Keratinocyte (primary cell): ENCODE measurements at places on chromosomes 4 and X. TPM values are rescaled to one million over a fixed set of nuclear protein-coding genes. Genes with fewer than 3 reads are reported as not detected.

NWD2 gene
- 0.03 to 0.31 TPM (median 0.10 TPM) in 3 replicates for polyA plus RNA-seq

NEUROG2 gene
- not detected in 3 replicates for polyA plus RNA-seq

XAGE1A gene
- polyA plus RNA-seq = not detected in 3 replicates

TRIML2 gene
- polyA plus RNA-seq = 46.9 to 52.5 TPM (median 50.5 TPM) in 3 replicates

DCK gene
- 4.4 to 11.3 TPM (median 7.2 TPM) in 3 replicates for polyA plus RNA-seq

DCTD gene
- polyA plus RNA-seq = 66.6 to 121 TPM (median 119 TPM) in 3 replicates

SCML2 gene
- polyA plus RNA-seq = 0.55 to 1.1 TPM (median 0.64 TPM) in 3 replicates

NPNT gene
- 0.19 to 0.76 TPM (median 0.46 TPM) in 3 replicates for polyA plus RNA-seq

DNA sequence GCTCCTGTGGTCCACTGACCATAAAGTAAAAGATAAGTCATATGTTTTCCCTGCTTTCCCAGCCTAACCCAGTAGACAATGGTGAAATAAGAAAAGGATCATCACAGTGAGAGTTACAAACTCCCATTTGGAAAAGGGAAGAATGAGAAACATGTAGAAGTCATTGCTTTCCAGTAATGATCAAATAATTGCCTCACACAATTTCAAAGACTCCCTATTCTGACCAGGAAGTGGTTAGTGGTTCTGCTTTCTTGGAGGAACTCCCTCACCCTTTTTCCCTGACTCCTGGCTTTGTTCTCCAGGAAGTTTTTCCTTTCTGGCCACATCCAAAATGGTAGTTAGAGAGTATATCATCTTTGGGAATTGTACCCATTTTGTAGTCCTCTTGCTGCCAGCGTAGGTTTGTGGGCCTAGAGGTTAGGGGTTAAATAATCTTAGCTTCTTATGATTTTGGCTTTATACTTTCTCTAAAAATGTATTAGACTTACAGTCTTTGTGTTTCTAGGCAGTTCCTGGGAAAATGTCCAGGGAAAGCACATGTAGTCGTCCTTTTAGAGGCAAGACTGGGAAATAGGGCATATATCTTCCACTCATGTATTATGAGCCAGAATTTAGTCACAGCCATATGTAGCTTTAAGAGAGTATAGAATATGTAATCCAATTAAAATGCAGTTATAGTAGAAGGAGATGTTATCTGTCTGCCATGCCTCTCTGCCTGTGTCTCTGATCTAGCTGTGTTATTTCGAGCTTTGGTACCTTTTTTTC, 10.5 kb downstream of the VAMP7 start:
- H3K36me3 ChIP-seq = peaks cover 2% of the 10 kb centered on the region
- peaks cover 8% of the 10 kb centered on the region for H3K4me1 ChIP-seq
- no peaks in the 10 kb centered on the region for H3K27me3 ChIP-seq
- no peak for DNase-seq
- H3K27ac ChIP-seq = no peak overlapping the region

DNA sequence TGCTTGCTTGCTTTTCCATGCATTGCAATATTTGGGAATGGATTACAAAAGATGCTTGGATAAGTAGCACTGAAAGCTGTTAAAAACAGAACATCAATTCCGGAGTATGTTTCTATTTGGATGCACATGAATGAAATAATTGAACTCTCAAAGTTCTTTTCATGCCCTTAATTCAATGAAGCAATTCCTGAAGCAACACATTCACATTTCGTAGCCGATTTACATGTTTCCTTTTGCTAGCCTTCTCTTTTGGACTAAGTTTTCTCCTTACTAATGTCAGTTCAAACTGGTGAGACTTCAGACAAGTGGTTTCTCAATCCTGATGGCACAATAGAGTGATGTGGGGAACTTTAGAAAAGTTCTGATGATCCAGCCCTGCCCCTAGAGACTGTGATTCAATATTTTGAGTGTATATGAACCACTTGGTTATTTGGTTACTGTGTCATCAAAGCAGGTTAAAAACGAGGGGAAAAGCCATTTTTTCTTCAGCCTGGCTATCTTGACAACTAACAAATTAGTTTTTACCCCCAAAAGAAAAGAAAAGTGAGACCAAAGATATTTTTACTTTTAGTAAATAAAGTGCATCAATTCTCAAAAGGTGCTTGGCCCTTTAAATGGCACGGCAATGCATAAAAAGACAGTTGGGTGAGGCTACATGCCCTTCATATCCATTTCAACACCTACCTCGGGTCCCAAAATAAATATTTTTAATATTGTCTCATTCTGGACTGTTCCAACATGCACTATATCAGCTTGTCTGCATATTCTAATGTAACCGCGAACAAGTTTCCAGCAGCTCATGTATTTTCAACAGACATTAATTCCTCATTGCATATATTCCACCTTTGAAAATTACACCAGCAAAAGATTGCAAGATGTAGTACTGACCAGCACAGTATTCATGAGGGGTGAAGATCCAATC, 90.1 kb upstream of the RPL34 start:
- no peaks in the 10 kb centered on the region for H3K27me3 ChIP-seq
- no peaks in the 10 kb centered on the region for H3K36me3 ChIP-seq
- no peak for DNase-seq
- no peaks in the 10 kb centered on the region for H3K4me1 ChIP-seq
- no peak overlapping the region for H3K27ac ChIP-seq
- no peak overlapping the region for H3K4me3 ChIP-seq

DNA sequence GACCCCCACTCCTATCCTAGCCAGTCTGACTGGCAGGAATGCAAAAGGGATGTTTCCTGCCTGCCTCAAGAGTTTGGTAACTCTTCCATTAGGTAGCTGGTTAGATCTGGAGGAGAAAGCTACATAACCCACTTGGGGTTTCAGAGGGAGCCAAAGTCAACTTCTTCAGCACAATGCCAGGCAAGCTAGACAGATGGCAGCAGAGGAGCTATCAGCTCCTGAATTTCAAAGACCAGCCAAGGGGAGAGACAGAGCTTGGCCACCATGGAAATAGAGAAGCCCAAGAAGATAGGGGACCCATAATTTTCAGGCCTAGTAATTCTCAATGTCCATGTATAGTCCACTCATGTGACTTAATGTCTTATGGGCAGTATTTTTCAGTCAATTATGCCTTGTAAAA, 56.4 kb downstream of the PGRMC1 start:
- H3K4me3 ChIP-seq = no peak overlapping the region
- H3K27ac ChIP-seq = no peak overlapping the region
- no peaks in the 10 kb centered on the region for H3K27me3 ChIP-seq
- no peak for DNase-seq
- no peaks in the 10 kb centered on the region for H3K36me3 ChIP-seq

DNA sequence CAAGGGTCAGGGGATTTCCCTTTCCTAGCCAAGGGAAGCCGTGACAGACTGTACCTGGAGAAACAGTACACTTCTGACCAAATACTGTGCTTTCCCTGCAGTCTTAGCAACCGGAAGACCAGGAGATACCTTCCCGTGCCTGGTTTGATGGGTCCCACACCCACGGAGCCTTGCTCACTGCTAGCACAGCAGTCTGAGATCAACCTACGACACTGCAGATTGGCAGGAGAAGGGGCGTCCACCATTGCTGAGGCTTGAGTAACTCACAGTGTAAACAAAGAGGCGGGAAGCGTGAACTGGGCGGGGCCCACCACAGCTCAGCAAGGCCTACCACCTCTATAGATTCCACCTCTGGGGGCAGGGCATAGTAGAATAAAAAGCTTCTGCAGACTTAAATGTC, 48.7 kb upstream of the SRD5A3 start:
- H3K27me3 ChIP-seq = no peaks in the 10 kb centered on the region
- no peak for DNase-seq
- H3K36me3 ChIP-seq = no peaks in the 10 kb centered on the region
- no peak overlapping the region for H3K4me3 ChIP-seq
- H3K27ac ChIP-seq = no peak overlapping the region

DNA sequence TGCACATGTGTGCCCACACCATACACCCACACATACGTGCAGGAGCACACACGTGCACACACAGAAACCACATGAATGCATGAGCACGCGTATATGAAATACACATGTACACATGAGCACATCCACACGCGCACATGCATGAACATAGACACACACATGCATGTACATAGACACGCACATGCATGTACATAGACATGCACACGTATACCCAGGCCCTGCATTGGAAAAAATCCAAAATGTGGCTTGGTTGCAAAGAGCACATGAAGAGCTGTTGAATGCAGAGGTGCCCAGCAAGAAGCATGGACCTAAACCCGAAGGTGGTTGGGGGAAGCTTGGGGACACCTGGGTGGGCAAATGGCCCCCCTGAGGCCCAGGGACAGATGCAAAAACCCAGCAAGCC, 18.5 kb downstream of the CD99 start:
- peak overlapping the region; percentile 99 for H3K27ac ChIP-seq
- H3K27me3 ChIP-seq = no peaks in the 10 kb centered on the region
- H3K4me3 ChIP-seq = peak overlapping the region; percentile 72
- DNase-seq = no peak
- peaks cover 20% of the 10 kb centered on the region for H3K36me3 ChIP-seq

GRCh38 chr4:7365462-7366179, 69.1 kb downstream of the PSAPL1 start:
- H3K27ac ChIP-seq = no peak overlapping the region
- DNase-seq = no peak
- H3K36me3 ChIP-seq = no peaks in the 10 kb centered on the region
- no peaks in the 10 kb centered on the region for H3K4me1 ChIP-seq
- H3K4me3 ChIP-seq = no peak overlapping the region

DNA sequence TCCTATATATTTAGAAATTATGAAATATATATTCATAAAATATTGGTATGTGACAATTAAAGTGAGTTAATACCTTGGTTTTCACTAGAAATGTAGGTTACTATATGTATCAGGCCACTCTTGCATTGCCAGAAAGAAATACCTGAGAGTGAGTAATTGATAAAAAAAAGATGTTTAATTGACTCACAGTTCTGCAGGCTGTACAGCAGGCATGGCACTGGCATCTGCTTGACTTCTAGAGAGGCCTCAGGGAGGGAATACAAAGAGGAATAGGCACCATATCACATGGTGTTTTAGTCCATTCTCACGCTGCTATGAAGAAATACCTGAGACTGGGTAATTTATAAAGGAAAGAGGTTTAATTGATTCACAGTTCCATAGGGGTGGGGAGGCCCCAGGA, 1560.6 kb downstream of the STIM2 start:
- DNase-seq = no peak
- no peaks in the 10 kb centered on the region for H3K36me3 ChIP-seq
- H3K27me3 ChIP-seq = no peaks in the 10 kb centered on the region
- H3K4me1 ChIP-seq = no peaks in the 10 kb centered on the region
- no peak overlapping the region for H3K4me3 ChIP-seq
- H3K27ac ChIP-seq = no peak overlapping the region

- no peak overlapping the region for H3K4me3 ChIP-seq
- H3K27ac ChIP-seq = no peak overlapping the region
- no peak for DNase-seq
- H3K27me3 ChIP-seq = no peaks in the 10 kb centered on the region
- H3K4me1 ChIP-seq = no peaks in the 10 kb centered on the region
- H3K36me3 ChIP-seq = no peaks in the 10 kb centered on the region
Measured at GRCh38 chr4:4673070-4673469, 131.2 kb upstream of the STX18 start.

- DNase-seq = no peak
- H3K36me3 ChIP-seq = no peaks in the 10 kb centered on the region
- no peaks in the 10 kb centered on the region for H3K27me3 ChIP-seq
- H3K4me1 ChIP-seq = no peaks in the 10 kb centered on the region
- H3K4me3 ChIP-seq = no peak overlapping the region
Measured at GRCh38 chr4:109574443-109574850, 14.4 kb downstream of the MCUB start.

- H3K4me3 ChIP-seq = no peak overlapping the region
- no peak overlapping the region for H3K27ac ChIP-seq
- no peak for DNase-seq
- peaks cover 63% of the 10 kb centered on the region for H3K36me3 ChIP-seq
Measured at GRCh38 chr4:1695913-1696312, 11.8 kb upstream of the FAM53A start.

- no peak for DNase-seq
- H3K36me3 ChIP-seq = no peaks in the 10 kb centered on the region
- no peak overlapping the region for H3K4me3 ChIP-seq
- no peak overlapping the region for H3K27ac ChIP-seq
- no peaks in the 10 kb centered on the region for H3K4me1 ChIP-seq
Measured at GRCh38 chr4:6042293-6043063, 24.2 kb upstream of the C4orf50 start.

DNA sequence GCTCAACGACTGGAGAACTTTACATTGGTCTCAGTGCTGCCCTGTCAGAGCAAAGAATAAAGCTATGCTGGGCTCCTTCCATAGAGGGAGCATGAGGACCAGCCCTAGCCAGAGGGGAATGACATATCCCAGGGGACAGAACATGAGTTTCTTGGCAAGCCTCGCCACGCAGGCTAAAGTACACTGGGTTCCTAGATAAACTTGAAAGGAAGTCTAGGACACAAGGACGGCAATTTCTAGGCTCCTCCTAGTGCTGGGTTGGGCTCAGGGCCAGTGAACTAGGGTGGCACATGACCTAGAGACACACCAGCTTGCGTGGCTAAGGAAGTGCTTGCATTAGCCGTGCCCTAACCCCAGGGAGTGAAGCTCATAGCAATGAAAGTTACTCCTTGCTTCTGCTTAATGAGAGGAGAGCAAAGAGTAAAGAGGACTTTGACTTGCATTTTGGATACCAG, 141.0 kb downstream of the MAB21L2 start:
- H3K4me1 ChIP-seq = peaks cover 13% of the 10 kb centered on the region
- H3K27ac ChIP-seq = peak overlapping the region; percentile 25
- H3K36me3 ChIP-seq = peaks cover 3% of the 10 kb centered on the region
- no peaks in the 10 kb centered on the region for H3K27me3 ChIP-seq
- peak; percentile 36 for DNase-seq

DNA sequence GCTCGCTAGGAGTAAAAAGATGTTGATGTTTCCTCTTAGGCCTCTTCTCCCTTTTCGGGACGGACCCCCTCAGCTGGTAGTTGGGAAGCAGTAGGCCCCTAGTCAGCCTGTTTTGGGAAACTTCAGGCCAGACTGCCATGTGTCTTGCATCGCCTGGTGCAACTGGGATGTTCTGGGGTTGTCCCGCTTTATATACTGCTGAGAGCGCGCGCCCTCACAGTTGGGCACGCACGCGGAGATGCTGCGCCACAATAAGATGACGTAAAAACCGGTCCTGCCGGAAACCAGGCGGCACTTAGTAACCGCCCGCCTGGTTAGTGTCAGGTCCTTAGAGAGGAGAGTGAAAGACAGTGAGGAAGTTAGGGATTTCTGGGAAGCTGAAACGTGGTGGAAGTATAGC, 231.3 kb upstream of the CT83 start:
- H3K4me3 ChIP-seq = no peak overlapping the region
- no peak for DNase-seq
- no peaks in the 10 kb centered on the region for H3K27me3 ChIP-seq
- H3K36me3 ChIP-seq = no peaks in the 10 kb centered on the region
- H3K27ac ChIP-seq = no peak overlapping the region

- DNase-seq = no peak
- peaks cover 28% of the 10 kb centered on the region for H3K4me1 ChIP-seq
- no peaks in the 10 kb centered on the region for H3K27me3 ChIP-seq
- H3K4me3 ChIP-seq = peak overlapping the region; percentile 92
- no peaks in the 10 kb centered on the region for H3K36me3 ChIP-seq
Measured at GRCh38 chr4:37685161-37685822, 884 bp downstream of the RELL1 start.

- H3K27me3 ChIP-seq = no peaks in the 10 kb centered on the region
- DNase-seq = no peak
- no peaks in the 10 kb centered on the region for H3K36me3 ChIP-seq
- no peaks in the 10 kb centered on the region for H3K4me1 ChIP-seq
Measured at GRCh38 chr4:150010525-150011126, 67.6 kb upstream of the DCLK2 start.
